Ascending aorta (tissue), 2 donors: ENCODE measurements at places on chromosomes 4 and X. TPM values are rescaled to one million over a fixed set of nuclear protein-coding genes. Genes with fewer than 3 reads are reported as not detected.

DNA sequence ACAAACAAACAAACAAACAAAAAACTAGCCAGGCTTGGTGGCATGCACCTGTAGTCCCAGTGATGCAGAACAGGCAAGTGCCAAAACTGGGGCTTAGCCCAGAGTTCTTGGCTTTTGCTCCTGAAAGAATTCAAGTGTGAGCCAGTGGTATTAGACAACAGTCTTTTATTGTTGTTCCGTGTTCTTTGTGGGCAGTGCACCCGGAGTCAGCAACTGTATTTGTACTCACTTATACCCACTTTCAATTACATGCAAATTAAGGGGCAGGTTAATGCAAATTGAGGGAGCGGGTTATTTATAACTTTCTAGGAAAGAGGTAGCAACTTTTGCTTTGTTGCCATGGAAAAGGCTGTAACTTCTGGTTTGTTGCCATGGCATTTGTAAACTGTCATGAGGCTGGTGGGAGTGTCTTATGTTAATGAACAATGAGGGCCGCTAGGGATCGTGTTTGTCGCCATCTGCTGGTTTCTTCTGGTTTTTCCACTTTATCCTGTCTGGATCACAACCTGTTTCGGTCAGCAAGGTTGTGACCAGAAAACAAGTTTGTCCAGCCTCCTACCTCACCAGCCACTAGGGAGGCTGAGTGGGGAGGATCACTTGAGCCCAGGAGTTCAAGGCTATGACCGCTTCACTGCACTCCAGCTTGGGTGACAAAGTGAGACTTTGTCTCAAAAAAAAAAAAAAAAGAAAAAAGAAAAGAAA, 88.8 kb upstream of the ESX1 start:
- no peak overlapping the region for H3K4me3 ChIP-seq
- H3K36me3 ChIP-seq, result no peaks in the 10 kb centered on the region
- DNase-seq, result no peak
- no peaks in the 10 kb centered on the region for H3K4me1 ChIP-seq
- no peaks in the 10 kb centered on the region for H3K27me3 ChIP-seq

Gene FOXR2
- not detected for total RNA-seq

GRCh38 chr4:150960079-150960478, 55.0 kb downstream of the LRBA start:
- H3K27me3 ChIP-seq, result no peaks in the 10 kb centered on the region
- no peak overlapping the region for H3K27ac ChIP-seq
- no peaks in the 10 kb centered on the region for H3K4me1 ChIP-seq
- no peak overlapping the region for H3K4me3 ChIP-seq
- DNase-seq, result no peak

DNA sequence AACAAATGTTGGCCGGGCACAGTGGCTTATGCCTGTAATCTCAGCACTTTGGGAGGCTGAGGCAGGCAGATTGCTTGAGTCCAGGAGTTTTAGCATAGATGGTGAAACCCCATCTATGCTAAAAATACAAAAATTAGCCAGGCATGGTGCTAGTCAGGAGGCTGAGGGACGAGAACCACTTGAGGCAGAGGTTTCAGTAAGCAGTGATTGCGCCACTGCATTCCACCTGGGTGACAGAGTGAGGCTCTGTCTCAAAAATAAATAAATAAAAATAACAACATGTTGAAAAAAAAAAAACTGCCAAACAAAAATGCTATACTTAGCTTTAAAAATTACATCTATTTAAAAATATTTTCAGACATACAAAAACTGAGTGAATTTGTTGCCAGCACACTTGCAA, 374.2 kb upstream of the SMIM31 start:
- no peaks in the 10 kb centered on the region for H3K27me3 ChIP-seq
- H3K4me3 ChIP-seq, result no peak overlapping the region
- no peak for DNase-seq

GRCh38 chr4:93710847-93711430, 117.6 kb upstream of the ATOH1 start:
- no peaks in the 10 kb centered on the region for H3K4me1 ChIP-seq
- H3K27me3 ChIP-seq, result no peaks in the 10 kb centered on the region
- H3K36me3 ChIP-seq, result no peaks in the 10 kb centered on the region
- DNase-seq, result no peak
- no peak overlapping the region for H3K4me3 ChIP-seq
- H3K27ac ChIP-seq, result no peak overlapping the region

GRCh38 chrX:145715641-145716138, 101.9 kb upstream of the SLITRK2 start:
- H3K36me3 ChIP-seq, result no peaks in the 10 kb centered on the region
- no peak overlapping the region for H3K4me3 ChIP-seq
- no peak for DNase-seq
- H3K27me3 ChIP-seq, result no peaks in the 10 kb centered on the region
- H3K27ac ChIP-seq, result no peak overlapping the region

Gene DAPP1
- total RNA-seq, result not detected

GRCh38 chr4:77097611-77098010, 21.8 kb upstream of the CCNI start:
- H3K36me3 ChIP-seq, result no peaks in the 10 kb centered on the region
- no peaks in the 10 kb centered on the region for H3K4me1 ChIP-seq
- no peaks in the 10 kb centered on the region for H3K27me3 ChIP-seq
- no peak for DNase-seq

DNA sequence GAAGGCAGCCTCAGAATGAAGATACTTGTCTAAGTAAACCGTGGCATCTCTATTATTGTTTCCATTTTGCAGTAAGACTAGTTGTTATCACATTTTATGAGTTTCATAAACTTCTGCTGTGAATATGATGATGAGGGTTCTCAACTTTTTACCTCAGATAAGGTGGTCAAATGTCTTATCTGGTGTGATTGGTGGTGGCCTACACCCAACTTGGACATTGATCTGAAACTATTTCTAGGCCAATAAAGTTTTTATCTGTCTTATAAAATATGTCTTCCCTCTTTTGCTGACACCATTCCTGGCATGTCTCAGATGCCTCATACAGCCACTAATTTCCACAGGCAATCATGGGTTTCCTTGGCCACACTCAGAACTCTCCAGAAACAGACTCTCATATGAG, 480.3 kb upstream of the NR3C2 start:
- H3K27ac ChIP-seq, result no peak overlapping the region
- H3K27me3 ChIP-seq, result no peaks in the 10 kb centered on the region
- no peak for DNase-seq
- H3K4me1 ChIP-seq, result no peaks in the 10 kb centered on the region
- H3K4me3 ChIP-seq, result no peak overlapping the region
- no peaks in the 10 kb centered on the region for H3K36me3 ChIP-seq

DNA sequence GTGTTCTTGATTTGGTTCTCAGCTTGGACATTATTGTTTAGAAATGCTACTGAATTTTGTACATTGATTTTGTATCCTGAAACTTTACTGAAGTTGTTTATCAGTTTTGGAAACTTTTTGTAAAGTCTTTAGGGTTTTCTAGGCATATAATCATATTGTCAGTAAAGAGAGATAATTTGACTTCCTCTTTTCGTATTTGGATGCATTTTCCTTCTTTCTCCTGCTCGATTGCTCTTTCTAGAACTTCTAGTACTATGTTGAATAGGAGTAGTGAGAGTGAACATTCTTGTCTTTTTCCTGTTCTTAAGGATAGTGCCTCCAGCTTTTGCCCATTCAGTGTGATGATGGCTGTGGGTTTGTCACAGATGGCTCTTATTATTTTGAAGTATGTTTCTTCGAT, 24.1 kb downstream of the TMPRSS11A start:
- no peak overlapping the region for H3K27ac ChIP-seq
- no peak for DNase-seq
- H3K27me3 ChIP-seq, result no peaks in the 10 kb centered on the region
- H3K4me3 ChIP-seq, result no peak overlapping the region
- no peaks in the 10 kb centered on the region for H3K36me3 ChIP-seq
- no peaks in the 10 kb centered on the region for H3K4me1 ChIP-seq

GRCh38 chrX:112687189-112687691, 7.5 kb upstream of the LHFPL1 start:
- DNase-seq, result no peak
- no peaks in the 10 kb centered on the region for H3K36me3 ChIP-seq
- H3K4me3 ChIP-seq, result no peak overlapping the region
- no peaks in the 10 kb centered on the region for H3K4me1 ChIP-seq

Gene TLR10
- total RNA-seq, result not detected

DNA sequence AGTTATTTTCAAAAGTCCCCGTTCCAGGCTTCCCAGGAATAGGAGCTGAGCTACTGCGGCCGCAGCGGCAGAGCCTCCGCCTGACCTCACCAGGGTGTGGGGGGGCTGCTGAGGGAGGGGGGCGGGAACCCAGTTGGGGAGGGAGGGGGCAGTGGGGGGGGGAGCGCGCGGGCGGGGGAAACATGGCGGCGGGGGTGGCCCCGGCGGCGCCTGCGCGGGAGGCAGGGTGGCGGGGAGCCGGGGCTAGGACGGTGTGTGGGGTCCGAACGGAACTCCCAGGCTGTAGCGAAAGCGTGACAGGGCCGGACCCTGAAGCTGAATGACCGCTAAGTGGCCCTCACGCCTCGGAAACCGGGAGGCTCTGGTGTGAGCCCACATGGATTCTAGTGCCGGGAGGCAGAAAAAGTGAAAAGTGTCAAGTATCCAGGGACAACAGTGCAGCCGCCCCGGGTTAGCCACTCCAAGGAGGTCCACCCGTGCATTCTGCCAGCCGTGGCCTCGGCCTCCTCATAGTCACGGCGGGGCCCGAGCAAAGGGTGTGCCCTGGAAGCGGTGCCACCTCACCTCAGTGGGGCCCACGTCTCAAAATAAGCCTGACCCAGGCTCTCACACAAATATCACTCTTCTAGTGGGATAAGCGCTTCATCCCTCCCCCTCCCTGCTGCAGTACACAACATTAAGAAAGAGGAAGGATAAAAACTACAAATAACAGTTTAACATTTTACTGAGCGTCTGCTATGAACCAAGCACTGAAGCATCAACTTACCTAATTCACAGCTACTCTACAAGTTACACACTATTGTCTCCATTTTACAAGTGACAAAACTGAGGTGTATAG, at the start of gene KLHL13:
Gene KLHL13 (minus strand): TSS at position 98 of the 838 bp plus-strand sequence. CDS start 88,337 bp downstream, outside the sequence.
- peak; percentile 63 for DNase-seq
- H3K27me3 ChIP-seq, result no peaks in the 10 kb centered on the region
- H3K4me1 ChIP-seq, result no peaks in the 10 kb centered on the region
- H3K36me3 ChIP-seq, result no peaks in the 10 kb centered on the region

Gene CLGN
- not detected for total RNA-seq

Gene CYBB
- 19.7 TPM for total RNA-seq

- H3K27ac ChIP-seq, result no peak overlapping the region
- no peak overlapping the region for H3K4me3 ChIP-seq
- DNase-seq, result no peak
- no peaks in the 10 kb centered on the region for H3K36me3 ChIP-seq
- no peaks in the 10 kb centered on the region for H3K27me3 ChIP-seq
- no peaks in the 10 kb centered on the region for H3K4me1 ChIP-seq
These were observed 226.6 kb upstream of the PITX2 start for GRCh38 chr4:110849461-110849860.

- DNase-seq, result no peak
- no peak overlapping the region for H3K4me3 ChIP-seq
- H3K27ac ChIP-seq, result no peak overlapping the region
These were observed 36.7 kb downstream of the QRFPR start for GRCh38 chr4:121344098-121344497.

Gene TSC22D3
- total RNA-seq, result 630 TPM

Gene PLAC8
- 1.1 TPM for total RNA-seq

DNA sequence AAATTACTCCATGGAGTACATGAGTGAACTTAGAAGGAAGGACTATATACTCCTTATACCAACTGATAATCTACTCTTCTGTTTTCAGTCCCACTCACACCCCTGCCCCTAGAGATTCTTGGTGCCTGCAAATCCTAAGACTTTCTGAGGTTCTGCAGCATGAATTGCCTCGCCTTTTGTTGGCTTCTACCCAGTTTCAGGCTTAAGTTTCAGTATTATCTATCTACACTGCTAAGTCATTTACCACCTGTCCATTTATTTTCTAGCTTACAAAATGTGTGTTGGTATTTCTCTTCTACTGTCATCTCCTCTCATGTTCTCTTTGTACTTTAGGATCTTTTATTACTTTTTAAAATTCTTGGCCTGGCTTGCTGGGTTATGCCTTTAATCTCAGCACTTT, 94.4 kb upstream of the AMOT start:
- H3K4me1 ChIP-seq, result no peaks in the 10 kb centered on the region
- H3K36me3 ChIP-seq, result no peaks in the 10 kb centered on the region
- H3K4me3 ChIP-seq, result no peak overlapping the region
- no peak overlapping the region for H3K27ac ChIP-seq

GRCh38 chr4:26257850-26258249, 63.0 kb upstream of the RBPJ start:
- H3K27ac ChIP-seq, result no peak overlapping the region
- H3K36me3 ChIP-seq, result no peaks in the 10 kb centered on the region
- no peaks in the 10 kb centered on the region for H3K27me3 ChIP-seq
- no peak for DNase-seq

DNA sequence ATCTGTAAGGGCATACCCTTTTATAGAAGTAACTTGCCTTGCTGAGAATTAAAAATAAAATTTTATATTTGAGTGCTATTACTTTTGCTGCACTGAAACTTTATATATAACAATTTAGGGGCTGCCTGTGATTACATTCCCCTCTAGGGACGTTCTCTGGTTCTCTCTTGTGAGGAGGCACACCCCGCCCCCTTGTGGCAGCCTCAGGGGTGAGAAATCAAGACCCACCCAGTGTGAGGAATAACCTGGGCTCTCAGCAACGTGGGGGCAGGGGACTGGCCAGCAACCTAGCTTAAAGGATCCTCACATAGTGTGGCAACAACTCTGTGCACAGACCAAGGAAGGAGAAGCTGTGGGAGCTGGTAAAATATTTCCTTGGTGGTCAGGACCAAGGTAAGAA, 43.7 kb downstream of the MAGEA9 start:
- H3K4me3 ChIP-seq, result no peak overlapping the region
- DNase-seq, result no peak
- no peaks in the 10 kb centered on the region for H3K27me3 ChIP-seq
- no peak overlapping the region for H3K27ac ChIP-seq
- H3K36me3 ChIP-seq, result no peaks in the 10 kb centered on the region
- H3K4me1 ChIP-seq, result no peaks in the 10 kb centered on the region

Gene UGT2A2
- total RNA-seq, result not detected

DNA sequence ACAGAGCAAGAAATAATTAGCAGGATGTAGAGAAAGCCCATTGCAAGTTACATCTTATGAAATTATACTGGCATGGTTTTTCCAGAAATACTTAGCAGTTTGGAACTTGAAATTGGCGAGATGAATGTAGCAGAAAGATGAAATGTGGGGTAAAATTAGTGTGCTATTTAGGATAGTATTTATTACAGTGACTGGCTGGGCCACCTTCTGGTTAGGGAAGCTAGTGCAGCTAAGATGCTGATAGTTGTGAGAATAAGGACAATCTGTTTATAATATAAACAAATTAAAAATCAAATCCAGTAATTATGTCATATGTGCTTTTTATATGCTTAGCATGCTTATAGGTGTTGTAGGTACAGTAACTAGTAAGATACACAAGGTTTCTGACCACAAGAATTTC, 74.8 kb downstream of the IL15 start:
- no peak for DNase-seq
- no peak overlapping the region for H3K27ac ChIP-seq
- H3K36me3 ChIP-seq, result no peaks in the 10 kb centered on the region
- H3K27me3 ChIP-seq, result no peaks in the 10 kb centered on the region
- H3K4me3 ChIP-seq, result no peak overlapping the region
- no peaks in the 10 kb centered on the region for H3K4me1 ChIP-seq

- H3K4me3 ChIP-seq, result no peak overlapping the region
- no peak for DNase-seq
- H3K36me3 ChIP-seq, result peaks cover 67% of the 10 kb centered on the region
- H3K27ac ChIP-seq, result no peak overlapping the region
These were observed 24.2 kb downstream of the NKX1-1 start for GRCh38 chr4:1381944-1382541.
